ENCODE measurements at places on chromosomes 6 and 20. TPM values are rescaled to one million over a fixed set of nuclear protein-coding genes. Genes with fewer than 3 reads are reported as not detected.

DNA sequence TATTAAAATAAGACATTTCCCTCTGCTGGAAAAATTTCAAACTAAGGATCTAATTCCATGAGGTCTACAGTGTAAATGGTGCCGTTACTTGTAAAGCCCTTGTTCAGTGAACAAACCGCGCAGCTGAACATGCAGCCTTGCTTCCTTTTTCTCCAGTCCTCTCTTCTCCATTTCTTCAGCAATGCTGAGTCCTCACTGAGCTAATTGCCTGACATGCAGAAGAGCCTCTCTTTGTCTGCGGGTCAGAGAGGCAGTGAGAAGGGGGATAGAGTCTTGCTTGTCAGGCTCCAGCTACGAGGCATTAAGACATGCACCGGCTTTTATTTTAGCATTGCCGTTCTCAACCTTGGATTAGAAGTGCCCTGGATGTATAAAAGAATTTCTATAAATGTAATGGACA, 25.7 kb downstream of the ZDHHC14 start:
- H3K27ac ChIP-seq = no peak overlapping the region
- no peak overlapping the region for H3K4me3 ChIP-seq
- no peaks in the 10 kb centered on the region for H3K27me3 ChIP-seq
- H3K36me3 ChIP-seq = no peaks in the 10 kb centered on the region

DNA sequence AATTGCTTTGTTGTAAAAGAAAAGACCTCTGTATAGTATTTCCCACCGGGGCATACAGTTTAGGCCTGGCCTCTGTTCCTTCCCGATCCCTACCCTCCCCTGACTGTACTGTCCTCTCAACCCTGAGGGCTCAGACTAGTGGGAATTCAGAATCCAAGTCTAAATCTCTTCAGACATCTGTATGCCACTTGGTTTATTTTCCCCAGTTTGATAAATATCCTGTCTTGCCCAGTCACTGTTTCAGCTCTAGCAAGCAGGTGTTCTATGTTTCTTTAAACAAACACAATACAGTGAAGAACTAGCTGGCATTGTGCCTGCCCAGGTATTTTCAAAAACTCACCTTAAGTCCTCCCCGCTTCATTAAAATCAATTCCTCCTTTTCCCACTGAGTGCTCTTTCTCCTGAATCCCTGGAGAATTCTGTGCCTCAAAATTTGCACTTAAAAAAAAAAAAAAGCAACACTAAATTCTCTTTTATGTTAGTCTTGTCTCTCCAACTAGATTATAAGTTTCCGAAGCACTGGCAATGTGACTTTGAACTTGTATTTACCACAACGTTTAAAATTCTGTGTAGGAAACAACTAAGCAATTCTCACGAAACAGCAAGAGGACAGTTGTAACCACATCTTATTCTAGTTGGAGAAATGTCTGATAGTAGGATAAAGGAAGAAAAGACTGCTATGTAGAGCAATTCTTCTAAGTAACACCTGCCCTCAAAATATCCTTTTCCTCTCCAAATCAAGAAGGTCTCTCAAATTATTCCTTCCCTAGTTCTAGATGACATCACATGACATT, 112.0 kb upstream of the CARMIL1 start:
- no peak overlapping the region for H3K27ac ChIP-seq
- H3K4me1 ChIP-seq = peaks cover 26% of the 10 kb centered on the region
- no peaks in the 10 kb centered on the region for H3K27me3 ChIP-seq
- DNase-seq = no peak

DNA sequence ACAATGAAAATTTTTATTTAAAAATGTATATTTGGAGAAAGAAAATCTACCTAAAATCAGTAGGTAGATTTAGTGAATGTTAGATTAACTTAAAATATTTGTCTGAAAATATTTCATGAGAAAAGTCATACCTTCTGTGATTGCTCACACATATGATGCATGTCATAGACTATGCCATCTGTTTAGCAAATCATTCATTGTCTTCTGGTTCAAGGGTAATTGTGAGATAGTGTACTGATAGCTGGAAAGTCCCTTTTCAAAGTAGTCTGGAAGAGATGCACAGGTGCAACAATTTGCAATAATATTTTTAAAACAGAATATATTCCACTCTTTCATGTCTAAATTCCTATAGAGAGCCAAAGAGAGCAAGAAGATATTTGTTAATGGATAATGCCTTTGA, 21.0 kb upstream of the RNF217 start:
- DNase-seq = no peak
- no peaks in the 10 kb centered on the region for H3K36me3 ChIP-seq
- H3K27me3 ChIP-seq = no peaks in the 10 kb centered on the region
- H3K4me3 ChIP-seq = no peak overlapping the region

DNA sequence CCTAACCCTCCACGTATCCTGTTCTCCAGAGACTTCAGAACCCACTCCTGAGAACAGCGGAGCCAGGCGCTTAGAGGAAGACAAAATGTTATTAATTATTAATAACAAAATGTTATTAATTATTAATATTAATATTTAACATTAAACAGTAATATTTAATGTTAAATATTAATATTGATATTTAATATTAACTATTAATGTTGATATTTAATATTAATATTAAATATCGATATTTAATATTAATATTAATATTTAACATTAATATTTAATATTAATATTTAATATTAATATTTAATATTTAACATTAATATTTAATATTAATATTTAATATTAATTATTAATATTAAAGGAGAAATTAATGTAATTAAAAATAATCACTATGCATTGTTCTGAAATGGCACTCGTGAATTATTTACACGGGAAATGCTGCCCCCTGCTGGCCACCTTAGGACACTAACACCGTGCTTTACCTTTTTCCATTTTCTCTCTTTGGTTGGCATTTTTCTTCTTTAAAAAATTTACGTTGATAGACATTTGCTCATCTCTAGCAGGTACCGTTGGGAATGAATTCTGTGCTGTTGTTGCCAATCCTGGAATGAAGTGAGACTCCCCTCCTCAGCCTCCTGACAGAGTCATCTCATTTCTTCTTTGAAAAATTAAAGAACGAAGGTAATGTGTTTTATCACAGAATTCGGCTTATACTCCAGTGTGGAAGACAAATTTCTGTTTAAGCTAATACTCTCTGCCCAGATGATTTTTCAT, 7.5 kb upstream of the GGTLC1 start:
- no peak overlapping the region for H3K27ac ChIP-seq
- no peaks in the 10 kb centered on the region for H3K4me1 ChIP-seq
- H3K4me3 ChIP-seq = no peak overlapping the region
- DNase-seq = peak; percentile 45
- H3K36me3 ChIP-seq = no peaks in the 10 kb centered on the region

Gene RIMS4
- not detected for total RNA-seq

Data from body of pancreas (tissue), 4 donors.